Stimulated activated CD4-positive, alpha-beta T cell treated with anti-CD3 and anti-CD28 coated beads, Interleukin-1b, Interleukin-23, amount 100 ng/mL, for 48 hours (primary cell): ENCODE measurements at places on chromosomes 16 and 17.

GRCh38 chr17:27263386-27263785 lies 30.5 kb upstream of the WSB1 start:
- no peak for DNase-seq

- no peak for DNase-seq
Measured at GRCh38 chr16:12017558-12017957, 41.0 kb downstream of the SNX29 start.

GRCh38 chr17:36602030-36602748 lies 806 bp downstream of the MRM1 start:
- no peak for DNase-seq

DNA sequence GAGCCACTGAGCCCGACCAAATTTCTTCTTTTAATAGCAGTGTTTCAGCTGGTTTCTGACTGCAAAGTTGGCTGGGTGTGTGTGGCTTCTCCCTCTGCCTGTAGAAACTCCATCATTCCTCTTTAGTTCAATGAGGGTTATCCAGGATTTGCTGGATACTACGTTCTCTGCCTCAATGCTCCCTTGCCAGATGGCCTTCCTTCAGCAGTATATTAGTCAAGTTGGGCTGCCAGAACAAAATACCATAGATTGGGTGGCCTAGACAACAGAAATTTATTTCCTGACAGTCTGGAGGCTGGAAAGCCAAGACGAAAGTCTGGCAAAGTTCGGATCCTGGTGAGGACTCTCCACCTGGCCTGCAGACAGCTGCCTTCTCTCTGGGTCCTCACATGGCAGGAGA lies 103.7 kb downstream of the NOG start:
- no peak for DNase-seq

- DNase-seq, result no peak
Measured at GRCh38 chr17:6914711-6915110, 81.1 kb upstream of the ALOX12 start.

DNA sequence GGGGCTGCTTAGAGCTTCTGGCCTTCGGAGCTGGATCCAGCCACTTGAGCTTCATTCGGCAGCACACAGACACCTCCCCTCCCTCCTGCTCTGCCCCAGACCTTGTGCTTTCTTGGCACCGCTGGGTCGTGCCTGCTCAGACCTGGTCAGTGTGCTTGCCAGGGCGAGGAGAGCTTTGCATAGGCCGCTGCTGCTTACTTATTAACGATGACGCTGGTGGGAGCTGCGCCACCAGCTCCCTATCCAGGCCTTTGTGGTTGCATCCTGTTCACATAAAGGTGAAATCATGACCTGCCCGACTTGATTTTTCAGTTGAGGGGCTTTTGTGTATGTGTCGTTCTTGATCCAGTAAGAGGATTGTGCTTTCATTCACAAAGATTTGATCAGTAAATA lies 101.1 kb downstream of the MSI2 start:
- no peak for DNase-seq
